ENCODE measurements at places on chromosomes 2 and 18.

GRCh38 chr2:16227811-16228462 is 287.6 kb downstream of the MYCN start:
- no peak for DNase-seq

- no peak for DNase-seq
Measured at GRCh38 chr2:90221300-90221651, 1529.8 kb downstream of the RPIA start.

DNA sequence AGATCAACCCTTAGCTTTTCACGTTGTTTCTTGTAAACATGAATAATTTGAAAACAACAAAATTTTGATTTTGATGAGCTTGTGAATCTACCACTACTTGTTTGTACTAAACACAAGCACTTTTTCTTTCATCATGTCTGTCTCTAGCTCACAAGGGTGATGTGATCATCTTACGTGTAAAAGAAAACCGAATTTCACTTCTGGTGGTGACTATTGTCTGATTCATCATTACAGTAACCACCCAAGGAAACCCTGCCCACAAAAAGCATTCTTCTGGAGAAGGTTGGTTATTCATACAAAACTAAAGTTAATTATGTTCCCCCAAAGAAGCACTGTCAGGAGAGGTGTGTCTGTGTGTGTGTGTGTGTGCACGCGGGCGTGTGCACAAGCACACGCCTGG is 285.4 kb downstream of the ZNF516 start:
- DNase-seq, result no peak

GRCh38 chr2:154402213-154402612 is 296.3 kb upstream of the KCNJ3 start:
- DNase-seq, result no peak

DNA sequence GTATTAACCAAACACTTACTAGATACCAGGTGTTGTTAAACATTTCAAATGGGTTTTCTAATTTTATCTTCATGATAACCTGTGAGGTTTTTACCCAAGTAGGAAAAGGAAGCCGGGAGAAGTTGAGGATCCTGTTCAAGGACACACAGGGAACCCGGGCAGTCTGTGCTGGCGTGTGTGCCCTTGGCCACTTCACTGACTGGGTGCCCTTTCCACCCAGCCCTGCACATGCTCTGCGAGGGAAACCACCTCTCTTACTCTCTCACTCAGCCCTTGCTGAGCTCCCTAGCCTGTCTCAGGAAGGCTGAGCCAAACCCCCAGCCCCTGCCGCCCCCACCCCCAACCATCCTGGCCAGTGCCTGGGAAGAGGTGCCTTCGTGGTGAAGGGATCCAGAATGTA is 51.8 kb downstream of the TEX44 start:
- no peak for DNase-seq

GRCh38 chr18:74901362-74902146 is 303.9 kb downstream of the ZNF407 start:
- DNase-seq, result no peak

DNA sequence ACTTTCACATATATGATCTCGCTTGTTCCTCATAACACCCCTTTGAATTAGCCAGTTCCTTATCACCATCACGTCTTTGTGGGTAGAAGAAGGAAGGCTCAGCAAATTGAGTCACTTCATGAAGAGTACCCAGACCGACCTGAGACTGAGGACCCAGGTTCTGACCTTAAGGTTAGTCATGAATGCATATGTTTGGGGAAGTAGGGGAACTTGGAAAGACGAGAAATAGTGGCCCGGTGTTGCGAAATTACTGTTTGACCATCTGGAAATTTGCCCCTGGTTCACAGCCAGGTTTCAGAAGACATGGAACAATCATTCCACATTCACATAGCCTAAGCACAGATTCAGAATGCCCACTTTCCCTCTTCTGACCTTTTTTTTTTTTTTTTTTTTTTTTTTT is 59.8 kb downstream of the MEIS1 start:
- no peak for DNase-seq

- no peak for DNase-seq
Measured at GRCh38 chr2:11236335-11236734, 81.1 kb downstream of the SLC66A3 start.

GRCh38 chr18:6120820-6121279 is 225.5 kb upstream of the TMEM200C start:
- no peak for DNase-seq

DNA sequence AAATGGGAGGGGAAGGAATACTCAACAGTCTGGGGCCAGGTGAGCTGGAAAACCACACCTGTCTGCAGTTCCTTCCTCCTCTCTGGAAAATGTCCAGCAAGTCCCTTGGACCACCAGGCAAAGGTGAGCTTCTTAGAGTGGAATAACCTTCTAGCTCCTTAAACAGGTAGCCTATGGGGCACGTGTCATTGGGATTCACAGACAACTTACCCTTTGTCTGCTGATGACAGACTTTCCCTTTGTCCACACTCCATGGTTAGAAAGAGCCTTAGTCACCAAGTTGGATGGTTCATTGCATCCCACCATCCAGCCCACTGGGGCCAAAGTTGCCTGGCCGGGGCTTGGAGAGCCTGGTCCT is 98.0 kb upstream of the ITGA6 start:
- DNase-seq, result no peak

GRCh38 chr18:70380915-70381896 is 92.4 kb downstream of the SOCS6 start:
- peak; percentile 70 for DNase-seq

Data from NCI-H1930 (cell line).